Lower lobe of right lung (tissue), 2 donors: ENCODE measurements at places on chromosomes 2 and 18.

DNA sequence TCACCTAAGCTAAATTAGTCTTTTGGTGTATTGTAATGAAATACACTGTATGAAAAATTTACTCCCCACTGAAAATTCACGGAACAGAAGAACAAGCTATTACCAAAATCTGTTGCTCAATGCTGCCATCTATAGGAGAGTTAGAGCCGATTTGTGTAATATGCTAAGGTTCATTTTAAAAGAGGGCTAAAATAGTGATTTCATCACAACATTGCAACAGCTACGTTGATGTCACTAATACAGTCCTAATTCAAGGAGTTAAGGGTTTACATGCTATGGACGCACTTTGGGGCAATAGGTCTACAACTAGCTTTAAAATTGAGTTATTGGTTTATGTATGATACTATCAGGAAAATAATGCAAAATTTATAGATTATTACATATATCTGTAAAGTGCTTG is 3.0 kb upstream of the IRS1 start:
- H3K4me1 ChIP-seq, result peaks cover 32% of the 10 kb centered on the region
- no peak overlapping the region for H3K4me3 ChIP-seq
- H3K27me3 ChIP-seq, result peaks cover 10% of the 10 kb centered on the region
- no peak for DNase-seq
- H3K36me3 ChIP-seq, result no peaks in the 10 kb centered on the region

GRCh38 chr2:134120406-134120732 is 133.5 kb upstream of the MGAT5 start:
- peak overlapping the region; percentile 93 for H3K27ac ChIP-seq
- peak overlapping the region; percentile 92 for H3K4me3 ChIP-seq
- H3K36me3 ChIP-seq, result no peaks in the 10 kb centered on the region

DNA sequence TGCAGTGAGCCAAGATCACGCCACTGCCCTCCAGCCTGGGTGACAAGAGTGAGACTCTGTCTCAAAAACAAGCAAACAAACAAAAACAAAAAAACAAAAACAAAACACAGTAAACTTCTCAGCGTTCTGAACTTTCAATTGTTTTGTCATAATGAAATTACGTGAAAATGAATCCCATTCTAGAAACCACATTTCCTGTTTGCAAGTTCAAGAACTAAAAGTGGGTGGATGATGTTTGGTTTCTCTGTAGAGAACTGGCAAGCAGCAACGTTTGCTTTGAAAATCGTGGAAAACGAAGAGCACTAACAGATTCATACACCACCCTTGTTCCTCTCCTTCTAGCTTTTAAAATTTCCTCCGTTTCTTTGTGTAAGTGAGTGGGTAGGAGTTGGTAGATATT is 226.1 kb upstream of the LYPD1 start:
- H3K27me3 ChIP-seq, result no peaks in the 10 kb centered on the region
- H3K4me3 ChIP-seq, result no peak overlapping the region
- DNase-seq, result no peak
- no peak overlapping the region for H3K27ac ChIP-seq
- no peaks in the 10 kb centered on the region for H3K36me3 ChIP-seq

- H3K4me1 ChIP-seq, result no peaks in the 10 kb centered on the region
- no peak for DNase-seq
- no peaks in the 10 kb centered on the region for H3K36me3 ChIP-seq
- no peak overlapping the region for H3K4me3 ChIP-seq
- no peaks in the 10 kb centered on the region for H3K27me3 ChIP-seq
Observed at GRCh38 chr2:22701561-22702160, 683.3 kb upstream of the KLHL29 start.
